AG04450 (cell line): ENCODE measurements at places on chromosomes 1 and 21.

DNA sequence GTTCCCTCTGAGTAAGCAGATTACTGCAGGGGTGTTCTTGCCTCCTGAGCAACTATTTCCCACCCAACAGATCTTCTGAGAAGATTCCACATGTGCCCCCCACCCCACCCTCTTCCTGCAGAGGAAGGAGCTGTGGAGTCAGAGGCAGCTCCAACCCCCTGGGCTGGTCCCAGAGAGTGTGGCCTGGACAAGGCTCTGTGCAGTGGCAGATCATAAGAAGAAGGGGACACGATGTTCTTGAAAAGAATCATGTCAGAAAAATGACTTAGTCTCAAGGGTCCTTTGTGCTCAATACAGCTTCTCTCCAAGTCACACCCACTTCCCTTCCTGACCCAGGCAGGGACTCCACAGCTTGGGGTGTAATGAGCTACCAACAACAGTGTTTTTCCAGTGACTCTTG lies 95.2 kb downstream of the SYF2 start:
- no peak for DNase-seq

GRCh38 chr1:235971020-235971419 lies 93.9 kb downstream of the NID1 start:
- DNase-seq, result no peak

GRCh38 chr1:119159111-119159510 lies 18.7 kb upstream of the WARS2 start:
- DNase-seq, result peak; percentile 23

DNA sequence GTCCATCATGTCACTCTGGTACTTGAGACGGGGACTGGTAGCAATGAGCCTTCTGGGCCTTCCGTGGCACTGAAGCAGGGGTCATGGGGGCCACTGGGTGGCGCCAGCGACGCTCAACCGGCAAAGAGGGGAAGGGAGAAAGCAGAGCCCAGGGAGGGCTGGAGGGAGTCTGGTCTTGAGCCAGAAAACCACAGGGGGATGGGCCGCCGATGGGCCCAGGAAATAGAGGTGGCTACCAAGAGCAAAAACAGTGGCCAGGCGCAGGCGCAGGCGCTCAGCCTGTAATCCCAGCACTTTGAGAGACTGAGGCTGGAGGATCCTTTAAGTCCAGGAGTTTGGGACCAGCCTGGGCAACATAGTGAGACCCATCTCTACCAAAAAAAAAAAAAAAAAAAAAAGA lies 21.8 kb downstream of the EXOC8 start:
- DNase-seq, result no peak

DNA sequence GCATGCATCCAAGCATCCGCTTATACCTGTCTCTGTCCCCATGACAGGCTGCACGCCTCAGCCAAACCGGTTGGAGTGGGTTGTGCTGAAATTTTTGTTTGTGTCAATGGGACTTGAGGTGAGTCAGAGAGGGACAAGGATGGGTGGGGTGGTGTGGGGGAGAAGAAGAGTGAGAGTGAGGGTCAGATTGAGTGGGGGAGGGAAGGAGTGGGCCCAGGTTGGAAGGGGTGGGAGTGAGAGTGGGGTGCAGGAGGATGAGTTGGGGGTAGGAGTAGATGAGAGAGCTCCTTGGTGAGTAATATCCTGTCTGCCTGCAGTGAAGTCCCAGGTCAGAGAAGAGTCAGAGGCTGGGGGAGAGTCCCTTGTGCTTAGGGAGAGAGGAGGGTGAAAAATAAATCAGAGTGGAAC lies 3.3 kb upstream of the NECTIN4 start:
- DNase-seq, result no peak

- no peak for DNase-seq
These were observed 3.1 kb downstream of the PKP1 start for GRCh38 chr1:201286445-201286844.

DNA sequence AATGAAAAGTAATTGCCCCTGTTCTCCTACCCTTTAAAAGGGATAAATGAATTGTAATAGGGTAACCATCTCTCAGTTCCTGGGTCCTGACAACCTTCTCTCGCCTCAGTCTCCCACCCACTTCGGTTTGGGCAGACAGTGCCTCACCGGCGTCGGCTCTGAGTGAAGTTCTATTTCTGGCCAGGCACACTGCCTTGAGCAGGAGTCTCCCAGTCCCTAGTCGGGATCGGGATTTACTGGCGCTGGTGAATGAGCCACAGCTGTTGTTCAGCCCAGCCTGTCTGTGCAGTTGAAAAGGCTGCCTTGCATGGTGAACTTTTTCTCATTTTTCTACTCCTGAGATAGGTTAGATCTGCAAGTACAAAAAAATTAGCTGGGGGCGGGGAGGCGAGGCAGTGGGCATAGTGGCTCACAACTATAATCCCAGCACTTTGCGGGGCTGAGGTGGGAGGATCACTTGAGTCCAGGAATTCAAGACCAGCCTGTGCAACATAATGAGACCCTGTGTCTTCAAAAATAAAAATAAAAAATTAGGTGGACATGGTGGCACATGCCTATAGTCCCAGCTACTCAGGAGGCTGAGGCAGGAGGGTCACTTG lies 7.4 kb downstream of the PLEKHM2 start:
- DNase-seq, result no peak

GRCh38 chr1:204882479-204882878 lies 11.8 kb downstream of the NFASC start:
- DNase-seq, result no peak

- no peak for DNase-seq
These were observed 13.0 kb downstream of the INAVA start for GRCh38 chr1:200907611-200908097.

DNA sequence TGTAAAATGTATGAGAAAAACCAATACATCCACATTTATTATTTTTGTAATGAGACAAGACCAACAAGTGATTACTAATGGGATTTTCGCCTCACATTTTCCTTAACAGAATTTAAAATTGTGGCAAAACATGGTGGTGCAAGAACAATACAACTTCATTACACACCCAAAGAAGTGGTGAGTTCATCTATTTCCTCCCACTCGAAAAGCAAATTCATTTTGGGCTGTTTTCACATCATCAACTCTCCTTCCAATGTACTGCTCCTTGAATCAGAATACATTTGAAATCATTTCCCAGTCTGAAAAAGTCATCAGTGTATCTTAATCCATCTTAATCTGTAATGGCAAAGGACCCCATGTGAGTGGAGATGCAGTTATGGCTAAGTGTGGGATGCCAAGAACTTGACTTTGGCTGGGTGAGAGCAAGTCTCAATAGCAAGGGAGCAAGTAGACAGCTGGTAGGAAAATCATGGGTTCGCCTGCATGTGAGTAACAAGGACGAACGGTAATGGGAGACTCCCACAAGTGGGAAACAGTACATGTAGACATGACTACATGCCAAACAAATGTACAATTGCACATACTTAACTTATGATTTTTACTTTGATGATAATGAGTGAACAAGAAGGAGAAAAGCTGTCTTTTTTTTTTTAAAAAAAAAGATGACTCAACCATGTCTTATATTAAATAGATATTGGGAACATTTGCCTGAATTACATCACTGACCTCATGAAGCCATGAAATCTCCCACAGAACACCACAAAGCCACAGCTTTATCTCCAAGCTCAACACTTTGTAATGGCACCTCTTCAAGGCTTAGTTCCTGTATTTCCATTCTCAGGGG lies 46.0 kb downstream of the RUNX1 start:
- peak; percentile 67 for DNase-seq

GRCh38 chr1:17599291-17599953 lies 59.9 kb downstream of the ARHGEF10L start:
- no peak for DNase-seq

DNA sequence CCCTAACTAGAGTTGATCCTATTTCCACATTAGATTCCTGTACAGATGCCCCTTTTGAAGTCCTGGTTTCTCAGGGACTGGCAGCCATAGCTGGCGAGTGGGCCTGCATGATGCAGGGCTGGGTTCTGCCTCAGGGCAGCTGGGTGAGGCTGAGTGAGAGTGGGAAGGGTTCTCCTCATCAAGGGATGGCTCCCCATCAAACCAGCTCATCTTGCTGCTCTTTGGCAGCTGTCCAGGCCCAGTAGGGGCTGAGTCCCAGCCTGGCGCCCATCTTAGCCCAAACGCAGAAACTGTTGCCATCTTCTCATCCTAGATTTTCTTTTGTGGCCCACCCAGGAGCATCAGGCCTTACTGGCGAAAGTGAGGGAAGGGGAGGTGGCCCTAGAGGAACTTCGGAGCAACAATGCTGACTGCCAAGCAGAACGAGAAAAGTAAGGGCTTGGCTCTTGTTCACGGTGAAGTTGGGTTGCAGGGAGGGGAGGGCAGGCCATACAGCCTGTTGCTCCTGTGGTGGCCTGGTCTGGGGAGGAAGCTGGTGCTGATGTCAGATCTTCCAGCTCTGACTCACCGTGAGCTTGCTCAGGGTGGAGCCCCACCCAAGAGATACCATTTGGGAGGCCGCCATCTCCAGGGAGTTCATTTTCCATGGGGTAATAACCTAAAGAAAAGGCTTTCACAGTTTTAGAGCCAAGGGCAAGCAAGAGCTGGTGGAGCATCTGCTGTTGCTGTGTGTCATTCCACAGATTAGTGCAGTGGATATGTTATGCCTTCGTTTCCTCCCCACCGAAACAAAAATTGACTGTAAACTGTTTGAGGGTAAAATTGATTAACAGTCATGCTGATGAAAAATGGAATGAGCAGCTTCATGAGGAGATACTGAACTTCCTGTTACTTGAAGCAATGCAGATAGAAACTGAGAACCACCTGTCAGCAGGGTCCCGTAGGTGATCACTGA lies 34.7 kb downstream of the TUFT1 start:
- no peak for DNase-seq

DNA sequence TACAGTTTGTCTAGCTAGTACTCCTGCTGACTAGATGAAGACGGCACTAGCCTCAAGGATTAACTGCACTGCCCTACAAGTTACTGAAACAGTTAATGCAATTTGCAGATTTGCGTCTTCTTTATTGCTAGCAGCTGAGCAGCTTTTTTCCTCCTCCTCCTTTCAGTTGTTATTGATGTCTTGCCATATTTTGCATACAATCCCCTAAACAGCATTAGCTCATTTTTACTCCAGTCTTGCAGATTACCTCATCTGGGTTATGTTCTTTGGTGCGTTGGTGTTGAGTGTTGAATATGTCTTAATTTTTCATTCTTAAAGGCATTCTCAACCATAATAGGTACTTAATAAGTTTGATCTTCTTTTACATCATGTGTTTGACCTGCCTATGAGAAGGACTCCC lies 363.4 kb upstream of the LYPLAL1 start:
- DNase-seq, result no peak

DNA sequence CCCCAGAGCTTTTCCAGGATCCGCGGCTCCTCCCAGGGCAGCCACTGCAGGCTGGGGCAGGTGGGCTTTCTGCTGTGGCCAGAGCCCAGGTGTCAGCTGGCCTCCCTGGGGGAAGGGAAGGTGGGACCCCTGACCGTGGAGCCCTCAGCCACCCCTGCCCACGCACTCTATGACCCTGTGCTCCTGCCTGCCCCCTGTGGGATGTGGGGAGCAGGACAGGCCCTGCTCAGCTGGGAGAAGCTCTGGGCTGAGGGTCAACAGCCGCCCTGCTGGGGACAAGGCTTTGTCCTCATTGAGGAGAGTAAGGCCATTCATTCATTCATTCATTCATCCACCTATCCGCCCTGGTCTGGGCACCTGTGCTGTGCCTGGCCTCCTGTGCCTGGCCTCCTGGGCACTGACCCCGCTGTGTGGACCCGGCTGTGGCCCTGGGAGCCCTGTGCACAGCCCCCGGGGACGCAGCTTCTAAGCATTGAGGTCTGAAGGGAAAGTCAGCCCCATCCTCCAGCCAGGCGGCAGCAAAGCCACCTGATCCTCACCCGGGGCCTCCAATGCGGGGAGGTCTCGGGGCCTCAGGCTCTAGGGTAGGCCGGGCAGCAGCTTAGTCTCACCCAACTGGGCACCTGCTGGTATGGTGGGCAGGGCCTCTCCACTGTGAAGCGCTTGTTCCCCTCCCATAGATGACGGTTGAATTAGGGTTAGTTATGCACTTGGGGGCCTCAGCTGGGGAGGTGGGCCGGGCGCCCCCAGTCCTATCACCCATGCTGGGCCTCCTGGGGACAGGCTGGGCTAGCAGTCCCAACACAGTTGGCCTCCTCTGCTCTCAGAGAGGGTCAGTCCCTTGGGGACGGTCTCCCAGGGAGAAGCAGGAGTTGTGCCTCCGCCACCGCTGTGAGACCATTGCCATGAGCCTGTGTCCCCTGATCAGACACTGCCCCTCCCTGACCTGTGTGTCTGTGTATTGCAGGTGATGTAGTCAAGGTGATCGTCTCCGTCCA lies 6.0 kb downstream of the TNFRSF14 start:
- DNase-seq, result no peak

DNA sequence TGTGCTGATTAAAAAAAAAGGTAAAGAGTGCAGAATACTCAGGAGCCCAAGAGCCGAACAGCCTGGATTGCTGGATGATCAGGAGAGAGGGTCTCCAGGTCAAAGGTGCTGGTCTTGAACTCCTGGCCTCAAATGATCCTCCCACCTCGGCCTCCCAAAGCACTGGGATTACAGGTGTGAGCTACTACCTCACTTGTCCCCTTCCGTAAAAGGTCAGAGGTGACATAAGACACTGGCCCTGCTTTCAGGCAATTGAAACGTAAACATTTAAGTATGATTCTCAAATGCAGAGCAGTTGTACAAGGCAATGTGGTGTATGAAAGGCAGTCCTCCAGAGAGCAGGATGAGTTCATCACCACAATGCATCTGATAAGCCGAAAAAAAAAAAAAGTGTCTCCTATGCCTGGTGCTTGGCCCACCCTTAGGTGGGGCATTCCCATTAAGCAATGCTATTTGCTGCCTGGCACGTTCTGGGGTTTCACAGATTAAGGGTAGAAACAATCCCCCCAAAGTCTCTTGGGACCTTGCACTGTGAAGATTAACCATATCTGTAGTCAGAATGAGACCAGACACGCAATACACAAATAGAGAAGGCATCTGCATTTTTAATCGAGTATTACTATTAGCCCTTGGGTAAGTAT lies 47.7 kb downstream of the PARP1 start:
- DNase-seq, result no peak

GRCh38 chr21:37907076-37907475 lies 9.2 kb downstream of the KCNJ6 start:
- no peak for DNase-seq

DNA sequence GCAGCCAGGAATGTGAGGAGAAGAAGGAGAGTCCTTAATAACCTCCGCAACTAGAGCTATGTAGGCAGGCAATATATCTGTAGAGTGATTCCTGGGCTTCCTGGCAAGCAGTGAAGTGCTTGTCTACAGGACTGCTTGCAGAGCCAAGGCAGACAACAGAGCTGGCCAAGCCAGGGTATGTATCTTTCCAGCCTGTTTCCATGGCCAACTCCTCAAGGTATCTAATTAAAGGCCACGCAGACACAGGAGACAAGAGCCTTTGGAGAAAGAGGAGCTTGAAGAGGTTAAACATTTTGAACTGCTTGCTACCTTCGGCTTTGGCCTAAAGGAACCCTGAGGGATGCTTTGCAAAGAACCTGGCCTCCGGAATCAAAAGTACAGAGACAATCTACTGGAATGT lies 137.4 kb downstream of the PIGK start:
- no peak for DNase-seq

GRCh38 chr21:41616031-41616591 lies 108.2 kb upstream of the TMPRSS2 start:
- DNase-seq, result peak; percentile 65
